ENCODE measurements at places on chromosomes 1 and 21. TPM values are rescaled to one million over a fixed set of nuclear protein-coding genes. Genes with fewer than 3 reads are reported as not detected.
A peak's percentile ranks its signal among the peaks of the same experiment; 100 is the strongest.

Gene PBXIP1
- 40.2 TPM for total RNA-seq

Gene GUCA2B
- total RNA-seq = not detected

Gene CA6
- not detected for total RNA-seq

Gene GRHL3
- not detected for total RNA-seq

Gene MYCL
- 14.4 TPM for total RNA-seq

Gene RCSD1
- 0.16 TPM for total RNA-seq

Gene SESN2
- total RNA-seq = 5.8 TPM

Gene ARL8A
- 17.1 TPM for total RNA-seq

Gene FMO5
- not detected for total RNA-seq

Gene NBPF8
- total RNA-seq = 9.2 TPM

DNA sequence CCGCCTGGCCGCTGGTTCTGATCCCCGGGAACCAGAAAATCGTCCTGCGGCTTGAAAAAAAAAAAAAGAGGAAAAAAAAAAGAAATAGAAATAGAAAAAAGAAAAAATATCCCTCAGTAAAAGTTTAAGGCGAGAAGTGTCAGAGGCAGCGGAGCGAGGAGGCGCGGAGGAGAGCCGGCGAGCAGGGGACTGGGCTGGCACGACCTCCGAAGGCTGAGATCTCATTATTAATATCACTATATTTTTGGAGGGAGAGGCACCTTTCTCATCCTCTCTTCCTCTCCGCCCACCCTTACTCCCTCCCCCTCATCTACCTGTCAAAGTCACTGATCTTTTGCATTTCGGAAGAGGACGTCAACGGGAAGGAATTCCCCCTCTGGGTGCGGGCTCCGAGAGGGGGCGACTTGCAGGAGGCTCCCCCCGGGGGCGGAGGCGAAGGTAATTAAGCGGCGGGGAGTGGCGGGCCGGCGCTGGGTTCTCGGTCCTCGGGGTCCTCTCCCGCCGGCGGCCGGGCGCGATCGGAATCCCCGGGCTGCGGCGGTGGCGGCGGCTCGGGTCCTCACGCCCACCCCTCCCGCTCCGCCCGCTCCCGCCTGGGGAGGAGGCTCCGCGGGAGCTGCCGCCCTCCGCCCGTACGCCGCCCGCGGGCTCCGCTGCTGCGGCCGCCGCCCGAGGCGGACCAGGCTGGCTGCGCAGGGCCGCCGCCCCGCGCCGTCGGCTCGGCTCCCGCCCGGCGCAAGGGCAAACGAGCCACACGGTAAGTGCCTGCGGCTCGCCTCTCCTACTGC lies at the start of gene NTNG1:
NTNG1 (plus strand) TSS at position 337 of the 788 bp plus-strand sequence.
- no peak within 1 kb of the TSS for H3K27ac ChIP-seq
- H3K36me3 ChIP-seq = no peaks in the 10 kb centered on the region
- 0 out of 2 replicates have a peak, but pooled peaks cover 3% of the 10 kb centered on the region for H3K4me1 ChIP-seq
- 0 out of 2 replicates have a peak, but pooled peaks cover 17% of the 10 kb centered on the region for H3K27me3 ChIP-seq

GRCh38 chr1:23559985-23560741 lies 862 bp upstream of the ID3 start:
- peak overlapping the region; percentile 79 for H3K4me3 ChIP-seq
- no peaks in the 10 kb centered on the region for H3K27me3 ChIP-seq
- H3K36me3 ChIP-seq = peaks cover 21% of the 10 kb centered on the region
- H3K4me1 ChIP-seq = peaks cover 62% of the 10 kb centered on the region
- H3K27ac ChIP-seq = peak overlapping the region; percentile 99

GRCh38 chr1:221234791-221235190 lies 355.5 kb downstream of the HLX start:
- no peaks in the 10 kb centered on the region for H3K27me3 ChIP-seq
- DNase-seq = no peak
- no peak overlapping the region for H3K4me3 ChIP-seq
- H3K36me3 ChIP-seq = no peaks in the 10 kb centered on the region
- no peak overlapping the region for H3K27ac ChIP-seq

GRCh38 chr1:243731974-243732625 lies 117.9 kb downstream of the AKT3 start:
- H3K4me1 ChIP-seq = no peaks in the 10 kb centered on the region
- H3K36me3 ChIP-seq = peaks cover 3% of the 10 kb centered on the region
- no peak overlapping the region for H3K27ac ChIP-seq
- no peak overlapping the region for H3K4me3 ChIP-seq
- H3K27me3 ChIP-seq = no peaks in the 10 kb centered on the region

DNA sequence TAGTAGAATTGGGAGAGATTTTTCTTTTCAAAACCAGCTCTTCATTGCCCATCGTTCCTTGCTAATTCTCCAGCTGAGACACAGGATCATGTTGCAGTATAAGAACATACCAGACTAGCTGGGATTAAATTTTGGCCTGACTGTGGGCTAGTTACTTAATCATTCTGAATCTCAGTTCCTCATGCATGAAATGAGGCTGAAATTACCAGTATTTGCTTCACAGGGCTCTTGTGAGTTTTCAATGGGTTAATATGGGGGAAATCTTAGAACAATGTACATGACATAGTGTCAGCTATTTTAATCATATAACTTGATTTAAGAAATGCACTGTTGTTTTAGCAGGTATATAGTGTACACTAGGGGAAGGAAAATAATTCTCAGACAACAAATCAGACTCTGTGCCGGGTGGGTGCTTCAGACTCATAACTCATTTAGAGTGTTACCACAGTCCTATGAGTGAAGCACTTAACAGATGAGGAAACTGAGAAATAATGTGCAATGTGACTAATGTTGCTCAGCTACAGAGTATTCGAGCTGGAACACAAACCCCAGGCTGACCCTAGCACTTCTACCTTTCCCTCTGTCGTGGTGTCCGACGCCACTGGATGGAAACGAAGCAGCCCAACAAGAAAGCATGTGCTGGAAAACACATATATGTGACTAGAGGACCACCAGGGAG lies 137.6 kb upstream of the SGIP1 start:
- no peaks in the 10 kb centered on the region for H3K36me3 ChIP-seq
- no peaks in the 10 kb centered on the region for H3K4me1 ChIP-seq
- DNase-seq = no peak
- H3K27me3 ChIP-seq = no peaks in the 10 kb centered on the region
- H3K27ac ChIP-seq = no peak overlapping the region

DNA sequence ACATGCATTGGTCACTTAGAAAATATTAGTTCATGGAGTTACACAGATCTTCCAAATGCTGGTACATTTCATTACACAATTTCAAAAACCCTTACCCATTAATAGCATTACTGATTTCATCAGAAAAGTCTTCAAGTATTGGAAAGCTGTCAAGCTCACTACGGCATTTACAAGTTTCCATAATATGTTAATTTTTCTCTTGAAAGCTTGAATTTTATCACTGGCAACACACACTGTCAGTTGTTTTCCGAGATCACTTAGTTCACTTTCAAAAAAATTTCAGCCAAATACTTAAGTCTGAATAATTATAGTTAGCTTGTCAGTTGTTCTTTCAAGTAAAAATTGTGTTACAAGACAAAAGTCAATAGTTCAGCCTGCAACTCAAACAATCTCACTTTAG lies 18.0 kb downstream of the ASTN1 start:
- no peak overlapping the region for H3K4me3 ChIP-seq
- H3K27ac ChIP-seq = no peak overlapping the region
- DNase-seq = no peak
- no peaks in the 10 kb centered on the region for H3K27me3 ChIP-seq
- H3K4me1 ChIP-seq = no peaks in the 10 kb centered on the region
- H3K36me3 ChIP-seq = no peaks in the 10 kb centered on the region

- H3K27ac ChIP-seq = no peak overlapping the region
- no peaks in the 10 kb centered on the region for H3K27me3 ChIP-seq
Observed at GRCh38 chr1:160622501-160623226, 24.2 kb downstream of the SLAMF1 start.

DNA sequence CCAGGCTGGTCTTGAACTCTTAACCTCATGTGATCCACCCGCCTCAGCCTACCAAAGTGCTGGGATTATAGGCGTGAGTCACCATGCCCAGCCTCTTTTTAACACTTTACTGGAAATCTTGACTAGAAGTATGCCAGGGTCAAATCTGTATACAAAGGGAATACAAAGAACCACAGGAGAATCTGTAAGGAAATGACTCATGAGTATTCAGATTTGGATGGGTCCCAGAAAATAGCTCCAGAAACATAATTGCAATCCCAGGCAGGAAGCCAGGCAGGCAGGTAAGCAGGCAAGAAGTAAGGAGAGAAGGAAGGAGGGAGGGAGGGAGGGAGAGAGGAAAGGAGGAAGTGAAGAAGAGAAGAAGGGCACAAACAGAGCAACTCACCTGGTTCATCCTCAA lies 22.8 kb upstream of the TIAM1 start:
- no peaks in the 10 kb centered on the region for H3K4me1 ChIP-seq
- H3K27me3 ChIP-seq = peaks cover 3% of the 10 kb centered on the region
- no peaks in the 10 kb centered on the region for H3K36me3 ChIP-seq
- no peak overlapping the region for H3K27ac ChIP-seq
- H3K4me3 ChIP-seq = no peak overlapping the region

DNA sequence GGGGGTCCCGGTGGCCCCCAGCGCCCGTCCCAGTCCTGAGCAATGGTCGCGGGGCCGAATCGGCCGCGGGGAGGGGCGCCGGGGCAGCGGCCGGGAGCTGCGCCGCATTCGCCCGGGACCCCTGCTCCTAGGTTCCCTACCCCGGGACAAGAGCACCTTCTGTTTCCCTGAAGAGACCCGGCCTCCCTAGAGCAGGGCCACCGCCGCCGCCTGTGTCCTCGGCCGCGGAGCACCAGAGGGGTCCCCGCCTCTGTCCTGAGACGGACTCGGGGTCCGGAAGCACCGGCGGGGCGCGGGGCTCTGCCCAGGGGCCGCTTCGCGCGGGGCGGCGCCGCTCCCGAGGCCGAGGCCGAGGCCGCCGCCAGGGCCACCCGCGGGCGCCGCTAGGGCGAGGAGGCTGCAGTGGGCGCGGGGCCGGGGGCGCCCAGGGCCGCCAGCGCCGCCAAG lies 157.9 kb downstream of the CASZ1 start:
- H3K4me1 ChIP-seq = peaks cover 25% of the 10 kb centered on the region
- no peak overlapping the region for H3K27ac ChIP-seq

GRCh38 chr1:64315402-64315801 lies 112.0 kb downstream of the UBE2U start:
- no peak for DNase-seq
- H3K27me3 ChIP-seq = 0 out of 2 replicates have a peak, but pooled peaks cover 3% of the 10 kb centered on the region
- no peaks in the 10 kb centered on the region for H3K4me1 ChIP-seq
- no peaks in the 10 kb centered on the region for H3K36me3 ChIP-seq

DNA sequence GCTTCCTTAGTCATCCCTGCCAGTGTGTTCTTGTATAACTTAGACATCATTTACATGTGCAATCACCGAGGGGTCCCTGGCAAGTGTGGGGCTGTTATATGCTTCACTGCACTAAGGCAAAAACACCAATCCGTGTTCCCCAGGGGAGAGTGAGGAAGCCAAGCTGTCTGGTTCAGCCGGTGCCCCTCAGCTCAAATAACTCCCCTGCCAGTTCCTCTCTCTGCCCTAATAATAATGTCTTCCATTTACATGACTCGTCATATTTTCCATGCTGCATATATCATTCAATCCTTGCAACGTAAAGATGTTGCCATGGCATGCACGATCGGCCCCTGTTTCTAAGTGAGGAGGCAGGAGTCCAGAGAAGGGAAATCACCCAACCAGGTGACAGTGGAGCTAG lies 24.4 kb upstream of the NDC1 start:
- H3K36me3 ChIP-seq = no peaks in the 10 kb centered on the region
- no peak overlapping the region for H3K4me3 ChIP-seq
- H3K27me3 ChIP-seq = no peaks in the 10 kb centered on the region
- DNase-seq = no peak
- no peak overlapping the region for H3K27ac ChIP-seq

DNA sequence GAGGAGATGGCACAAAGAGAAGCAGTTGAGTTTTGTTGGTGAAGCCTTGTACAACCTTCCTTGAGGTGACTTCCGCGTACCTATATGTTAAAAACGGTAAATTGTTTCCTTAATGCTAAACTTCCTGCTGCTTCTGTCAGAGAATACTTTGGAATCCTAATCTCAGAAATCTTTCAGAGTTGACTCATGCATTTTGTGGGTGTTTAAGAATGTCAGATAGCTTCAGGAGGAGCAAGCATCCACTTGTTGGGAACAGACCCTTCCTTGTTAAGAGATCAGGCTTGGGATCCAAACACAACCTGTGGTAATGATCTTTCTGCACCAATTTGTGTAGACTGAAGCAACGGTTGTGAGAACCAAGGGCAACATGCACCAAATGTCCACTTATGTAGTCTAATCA lies 29.5 kb downstream of the AK4 start:
- H3K4me1 ChIP-seq = peaks cover 31% of the 10 kb centered on the region
- DNase-seq = peak; percentile 26
- H3K4me3 ChIP-seq = no peak overlapping the region
- peak overlapping the region; percentile 32 for H3K27ac ChIP-seq
- H3K27me3 ChIP-seq = no peaks in the 10 kb centered on the region
- no peaks in the 10 kb centered on the region for H3K36me3 ChIP-seq

DNA sequence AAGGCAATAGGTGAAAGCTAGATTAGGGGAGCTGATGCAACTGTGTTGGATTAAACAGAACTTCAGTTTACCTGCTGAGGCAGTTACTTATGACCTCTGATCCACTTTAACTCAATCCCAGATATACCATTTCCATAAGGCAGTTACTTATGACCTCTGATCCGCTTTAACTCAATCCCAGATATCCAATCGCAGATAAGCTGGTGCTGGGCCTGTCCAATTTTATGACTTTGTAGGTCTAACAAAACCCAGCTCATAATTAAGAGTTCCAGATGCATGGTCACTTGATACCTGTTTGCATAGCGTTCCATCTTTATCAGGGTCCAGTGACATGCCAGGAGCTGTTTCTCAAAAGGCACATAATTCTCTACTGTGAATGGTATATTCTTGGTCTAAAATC lies 396.0 kb downstream of the AGBL4 start:
- H3K27ac ChIP-seq = no peak overlapping the region
- no peaks in the 10 kb centered on the region for H3K36me3 ChIP-seq
- H3K27me3 ChIP-seq = no peaks in the 10 kb centered on the region
- no peaks in the 10 kb centered on the region for H3K4me1 ChIP-seq
- no peak for DNase-seq
- no peak overlapping the region for H3K4me3 ChIP-seq

GRCh38 chr21:35730325-35730724 lies 330.0 kb downstream of the SETD4 start:
- DNase-seq = no peak
- H3K4me1 ChIP-seq = no peaks in the 10 kb centered on the region
- no peak overlapping the region for H3K27ac ChIP-seq

DNA sequence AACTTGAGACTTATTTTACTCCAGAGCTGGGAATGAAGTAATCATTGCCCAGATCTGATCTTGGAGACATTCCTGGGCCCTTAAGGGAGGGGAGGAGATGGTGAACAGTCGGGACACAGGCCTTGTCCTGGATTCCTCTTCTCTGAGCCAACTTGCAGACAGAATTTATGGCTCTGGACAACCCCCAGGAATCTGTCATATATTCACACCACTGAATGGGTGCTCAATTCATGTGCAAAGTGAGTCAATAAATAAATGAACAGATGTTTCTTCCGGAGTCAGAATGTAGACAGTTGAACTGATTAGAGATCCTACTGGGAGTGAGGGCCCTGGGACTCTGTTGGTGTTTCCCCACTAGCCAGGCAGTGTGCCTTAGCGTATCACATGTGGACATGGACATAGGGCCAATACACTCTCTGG lies 2.6 kb downstream of the TUFT1 start:
- DNase-seq = no peak
- no peak overlapping the region for H3K4me3 ChIP-seq
- peaks cover 16% of the 10 kb centered on the region for H3K4me1 ChIP-seq
- H3K27me3 ChIP-seq = no peaks in the 10 kb centered on the region

GRCh38 chr1:175481126-175482070 lies 262.0 kb downstream of the TNR start:
- peaks cover 12% of the 10 kb centered on the region for H3K4me1 ChIP-seq
- H3K27me3 ChIP-seq = 0 out of 2 replicates have a peak, but pooled peaks cover 4% of the 10 kb centered on the region
- H3K27ac ChIP-seq = no peak overlapping the region
- H3K4me3 ChIP-seq = no peak overlapping the region
- H3K36me3 ChIP-seq = no peaks in the 10 kb centered on the region

- H3K27ac ChIP-seq = no peak overlapping the region
- no peak for DNase-seq
- H3K4me1 ChIP-seq = no peaks in the 10 kb centered on the region
- H3K27me3 ChIP-seq = no peaks in the 10 kb centered on the region
- no peaks in the 10 kb centered on the region for H3K36me3 ChIP-seq
- no peak overlapping the region for H3K4me3 ChIP-seq
Observed at GRCh38 chr1:176628775-176629174, 165.8 kb downstream of the PAPPA2 start.

All from SJCRH30 (cell line).